ENCODE measurements at places on chromosomes 2 and 18.

- no peak for DNase-seq
Measured at GRCh38 chr2:226652369-226652768, 147.3 kb downstream of the IRS1 start.

GRCh38 chr2:54388076-54388475, 68.1 kb upstream of the SPTBN1 start:
- no peak for DNase-seq

- DNase-seq, result no peak
Measured at GRCh38 chr2:233440714-233441113, 86.4 kb downstream of the DGKD start.

DNA sequence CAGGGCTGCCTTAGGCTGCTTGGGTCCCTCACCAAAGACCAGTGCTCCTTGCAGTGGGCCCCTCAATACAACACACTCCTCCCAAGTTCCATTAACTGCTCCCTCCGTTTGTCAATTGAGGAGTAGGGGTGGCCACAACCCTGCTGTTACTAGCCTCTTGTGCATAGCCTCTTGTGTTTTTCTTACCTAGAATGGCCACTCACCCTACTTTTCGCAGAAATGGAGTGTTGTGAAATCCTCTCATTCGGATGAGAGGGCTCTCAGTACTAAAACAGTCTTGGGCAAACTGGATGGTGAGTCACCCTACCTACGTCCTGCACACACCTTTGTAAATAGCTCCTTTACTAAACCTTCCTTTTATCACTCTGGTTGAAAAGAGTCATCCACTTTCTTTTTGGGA, 253.9 kb downstream of the OSR1 start:
- no peak for DNase-seq

DNA sequence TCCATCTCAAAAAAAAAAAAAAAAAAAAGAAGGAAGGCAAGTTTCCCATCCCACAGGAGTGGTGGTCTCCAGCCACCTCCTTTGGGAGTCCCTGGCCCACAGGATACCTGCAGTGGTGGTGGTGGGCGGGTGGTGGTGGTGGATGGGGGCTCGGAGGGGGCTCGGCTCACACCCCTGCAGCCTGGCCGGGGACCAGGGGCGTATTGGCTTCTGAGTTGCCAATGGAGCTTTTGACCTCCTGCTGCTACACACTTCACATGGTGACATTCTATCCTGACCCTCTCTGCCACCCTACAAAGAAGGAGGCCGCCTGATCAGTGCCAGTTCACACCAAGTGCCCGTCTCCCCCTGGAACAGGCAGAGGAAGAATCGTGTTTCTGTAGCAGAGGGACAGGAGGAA, 119.6 kb downstream of the NFATC1 start:
- DNase-seq, result no peak

DNA sequence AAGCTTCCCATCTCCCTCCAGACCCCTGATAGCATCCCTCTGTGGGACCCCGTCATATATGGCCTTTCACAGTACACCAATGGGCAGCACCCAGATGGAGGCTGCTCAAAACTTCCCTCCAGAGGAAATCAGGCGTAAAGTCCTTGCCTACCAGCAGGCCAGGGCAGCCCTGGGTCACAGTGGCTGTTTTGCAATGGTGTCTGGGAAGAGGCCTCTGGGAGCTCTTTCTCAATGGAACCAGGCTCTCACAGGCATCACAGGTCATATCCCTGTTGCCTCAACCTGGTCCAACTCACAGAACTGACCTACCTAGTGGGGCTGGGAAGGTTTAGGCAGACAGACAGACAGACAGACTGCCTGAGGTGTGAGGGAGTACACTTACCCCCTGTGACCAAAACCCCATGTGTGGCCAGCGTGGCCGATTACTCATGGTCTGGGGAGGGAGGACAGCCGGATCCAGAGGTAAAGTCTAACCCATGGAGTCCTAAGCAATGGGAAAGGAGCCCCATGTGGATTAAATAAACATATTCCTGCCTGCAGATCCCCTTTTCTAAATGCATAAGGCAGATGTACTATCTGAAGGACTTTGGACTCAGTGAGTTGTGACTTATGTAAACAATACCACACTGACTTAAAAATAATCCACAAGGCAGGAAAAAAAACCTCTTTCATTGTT, 58.2 kb downstream of the BCL2L11 start:
- no peak for DNase-seq

- DNase-seq, result no peak
Measured at GRCh38 chr18:12861637-12862036, 22.4 kb downstream of the PTPN2 start.

- DNase-seq, result no peak
Measured at GRCh38 chr2:127913808-127914457, 28.2 kb upstream of the AMMECR1L start.

GRCh38 chr2:226273440-226273839, 526.2 kb downstream of the IRS1 start:
- no peak for DNase-seq

DNA sequence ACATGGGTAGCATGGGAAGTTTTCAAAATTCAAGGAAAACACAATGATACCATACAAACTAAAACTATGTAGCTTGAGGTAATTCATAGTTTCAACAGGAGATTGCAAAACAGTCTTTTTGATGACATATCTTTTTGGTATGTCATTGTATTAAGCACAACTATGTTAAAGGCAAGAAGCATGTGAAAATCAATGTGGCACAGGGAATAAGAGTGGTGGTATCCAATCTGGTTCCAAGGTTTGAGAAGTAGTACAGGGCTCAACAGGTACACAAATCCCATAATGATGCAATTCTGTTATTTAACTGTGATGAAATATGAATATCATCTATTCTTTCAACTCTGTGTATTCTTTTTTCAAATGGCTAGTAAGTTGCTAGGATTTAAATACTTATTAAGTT, 16.4 kb upstream of the DLX2 start:
- no peak for DNase-seq

GRCh38 chr2:163717515-163717914, 18.3 kb downstream of the FIGN start:
- DNase-seq, result no peak

GRCh38 chr2:81675641-81676040, 1371.1 kb upstream of the LRRTM1 start:
- no peak for DNase-seq

GRCh38 chr2:68302281-68302875, 17.4 kb downstream of the CNRIP1 start:
- DNase-seq, result no peak

- DNase-seq, result no peak
Measured at GRCh38 chr2:205972113-205972512, 113.9 kb downstream of the INO80D start.

GRCh38 chr2:28135324-28135723, 244.8 kb downstream of the BABAM2 start:
- DNase-seq, result no peak
